Mesangial cell (primary cell): ENCODE measurements at places on chromosomes 2 and 18. TPM values are rescaled to one million over a fixed set of nuclear protein-coding genes. Genes with fewer than 3 reads are reported as not detected.

RAPGEF4 gene
- 0.16 and 0.38 TPM in 2 replicates for total RNA-seq

RGPD4 gene
- not detected in 2 replicates for total RNA-seq

MOCOS gene
- total RNA-seq, result 8.6 and 12.8 TPM in 2 replicates

UGT1A10 gene
- total RNA-seq, result not detected in 2 replicates

SIX3 gene
- total RNA-seq, result not detected in 2 replicates
